ENCODE measurements at places on chromosomes 16 and 17.

GRCh38 chr16:49932434-49932833, 76.5 kb upstream of the ZNF423 start:
- no peak for DNase-seq

DNA sequence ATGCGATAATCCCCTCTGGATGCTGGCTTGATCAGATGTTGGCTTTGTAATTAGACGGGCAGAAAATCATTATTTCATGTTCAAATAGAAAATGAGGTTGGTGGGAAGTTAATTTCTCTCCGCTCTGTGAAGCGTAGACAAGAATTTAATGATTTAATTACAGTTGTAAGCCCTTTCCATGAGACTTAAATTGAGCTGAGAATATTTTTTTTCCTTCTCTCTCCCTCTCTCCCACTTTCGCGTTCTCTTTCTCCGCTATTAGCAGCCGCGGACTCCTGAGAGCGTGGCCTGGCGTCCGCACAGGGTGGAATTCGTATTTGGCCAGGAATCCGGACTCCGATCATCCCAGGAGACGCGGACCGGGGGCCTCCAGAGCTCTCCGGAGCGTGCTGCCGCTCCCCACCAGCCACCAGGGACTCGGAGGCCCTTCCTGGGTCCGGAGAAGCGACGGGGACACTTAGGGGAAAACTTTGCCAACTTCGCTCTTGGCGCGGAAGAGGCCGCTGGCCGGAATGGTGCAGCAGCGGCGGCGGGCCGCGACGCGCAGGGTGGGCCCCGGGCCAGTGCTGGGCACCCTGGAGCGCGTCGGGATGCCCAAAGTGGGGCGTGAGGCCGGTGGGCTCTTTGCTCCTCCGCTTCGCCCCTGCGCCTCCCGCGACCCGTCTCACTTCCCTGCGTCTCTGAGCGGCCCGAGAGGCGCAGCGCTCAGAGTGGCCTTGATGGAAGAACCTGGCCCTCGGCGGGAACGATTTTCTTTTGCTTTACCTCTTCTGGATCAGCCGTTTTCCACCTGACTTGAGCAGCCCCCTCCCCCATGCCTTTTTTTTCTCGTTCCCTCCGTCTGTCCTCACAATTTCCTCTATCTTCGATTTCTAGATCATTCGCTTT, 3.6 kb upstream of the IRX3 start:
- no peak for DNase-seq

DNA sequence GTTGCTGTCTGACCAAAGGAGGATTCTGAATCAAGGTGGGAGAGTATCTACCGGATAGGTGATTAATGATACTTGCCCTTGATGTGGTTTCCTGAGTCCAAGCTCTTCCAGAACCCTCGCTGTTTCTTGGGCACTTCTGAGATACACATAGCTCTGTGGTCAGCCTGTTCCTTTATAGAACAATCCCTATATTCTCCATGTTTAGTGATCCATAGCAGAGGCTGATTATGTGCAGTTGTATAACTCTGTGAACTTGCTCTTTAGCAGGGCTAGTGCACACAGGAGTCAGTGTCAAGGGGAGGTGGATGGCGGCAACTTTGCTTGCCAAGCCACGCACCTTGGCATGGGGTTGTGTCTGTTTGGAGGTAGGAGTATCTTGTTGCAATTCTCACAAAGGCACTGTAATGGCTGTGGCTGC, 36.1 kb downstream of the ARL4D start:
- no peak for DNase-seq

DNA sequence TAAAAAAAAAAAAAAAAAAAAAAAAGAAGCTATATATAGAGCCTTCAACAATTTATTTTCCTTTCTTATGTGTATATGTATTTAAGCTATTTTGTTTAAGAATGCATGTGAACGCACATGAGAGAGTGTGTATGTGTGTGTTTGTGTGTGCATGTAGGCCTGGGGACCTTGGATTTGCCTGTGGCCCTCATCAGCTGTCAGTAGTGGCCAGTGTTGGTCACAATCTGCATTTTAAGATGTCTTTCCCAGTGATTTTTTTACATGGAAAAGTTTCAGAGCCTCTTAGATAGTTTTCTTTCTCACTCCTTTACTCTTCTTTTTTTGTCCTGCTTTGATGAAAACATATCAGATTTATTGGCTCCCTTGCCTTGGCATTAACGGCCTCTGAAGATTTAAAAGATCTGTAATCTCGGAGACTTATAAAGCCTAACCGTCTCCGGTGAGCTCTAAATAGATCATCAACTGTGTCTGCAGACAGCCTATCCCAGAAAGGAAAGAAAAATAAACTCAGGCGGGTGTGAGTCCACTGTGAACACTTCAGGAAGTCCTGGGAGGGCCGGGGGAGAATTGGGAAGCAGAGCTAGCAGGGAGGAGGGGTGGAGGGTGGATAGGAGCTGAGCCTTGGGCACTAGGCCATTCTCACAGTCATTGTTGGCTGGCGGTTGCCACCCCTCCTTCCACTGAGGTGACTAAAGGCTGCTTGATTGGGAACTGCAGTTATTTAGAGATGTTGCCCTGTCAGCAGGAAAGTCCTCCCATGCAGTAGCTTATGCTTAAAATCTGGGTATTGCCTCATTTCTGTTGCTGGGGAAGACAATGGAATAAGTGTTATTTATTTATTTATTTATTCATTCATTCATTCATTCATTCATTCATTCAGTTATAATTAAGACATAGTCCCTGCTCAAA, 86.8 kb downstream of the WWP2 start:
- no peak for DNase-seq

- DNase-seq = no peak
Measured at GRCh38 chr16:80122115-80122514, 418.7 kb upstream of the DYNLRB2 start.

DNA sequence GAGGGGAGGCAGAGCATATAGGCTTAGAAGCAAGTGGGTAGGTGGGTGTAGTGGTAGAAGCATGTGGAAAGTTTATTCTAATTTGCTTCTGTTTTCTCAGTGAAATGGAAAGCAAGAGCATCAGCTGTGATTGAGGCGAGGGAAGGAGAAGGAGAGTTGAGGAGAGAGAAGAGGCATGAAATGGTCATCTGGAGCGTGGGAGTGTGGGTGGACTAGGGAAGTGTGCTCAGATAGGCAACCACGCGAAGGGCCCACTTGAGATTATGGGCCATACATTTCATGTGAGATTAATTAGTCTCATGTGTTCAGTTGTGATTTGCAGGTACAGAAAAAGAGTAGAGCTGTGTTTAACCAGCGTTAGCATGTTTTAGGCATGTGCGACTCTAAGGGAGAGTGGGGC, 20.8 kb upstream of the CDC6 start:
- DNase-seq = no peak

DNA sequence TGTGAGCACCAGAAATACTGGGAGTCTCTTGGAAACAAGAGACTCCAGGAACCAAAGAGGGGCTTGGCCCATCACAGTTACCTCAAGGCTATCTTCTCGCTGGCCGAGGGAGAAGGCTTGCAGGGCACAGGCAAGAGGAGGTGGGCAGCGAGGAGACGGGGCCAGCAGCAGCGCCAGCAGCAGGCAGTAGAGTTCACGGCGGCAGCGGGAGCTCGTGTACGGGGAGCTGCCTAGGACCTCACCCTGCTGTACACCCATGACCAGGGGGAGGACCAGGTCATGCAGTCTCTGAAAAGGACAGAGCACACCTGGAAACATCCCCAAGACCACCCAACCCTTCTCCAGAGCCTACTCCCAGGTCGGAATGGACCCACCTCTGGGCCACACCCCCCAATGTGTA, 30.8 kb downstream of the PELP1 start:
- DNase-seq = no peak

DNA sequence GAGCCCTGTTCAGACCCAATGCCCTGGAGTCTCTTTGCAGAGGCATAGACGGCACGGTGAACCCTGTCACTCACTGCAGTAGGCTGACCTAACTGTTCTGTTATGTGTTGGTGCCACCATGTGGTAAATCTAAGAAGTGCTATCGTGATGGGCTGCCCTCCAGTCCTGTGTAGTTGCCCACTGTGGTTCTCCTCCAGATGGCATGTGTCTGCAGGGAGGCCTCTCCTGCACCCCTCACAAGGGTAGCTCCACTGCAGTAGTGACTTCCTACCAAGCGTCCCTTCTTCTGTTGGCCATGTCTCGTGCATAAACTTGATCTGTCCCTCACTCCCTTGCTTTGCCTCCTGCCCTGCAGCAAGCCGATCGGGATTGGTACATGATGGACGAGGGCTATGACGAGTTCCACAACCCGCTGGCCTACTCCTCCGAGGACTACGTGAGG, 5.8 kb downstream of the DHX38 start:
- DNase-seq = no peak
